BJ (cell line): ENCODE measurements at places on chromosomes 3 and 15.

DNA sequence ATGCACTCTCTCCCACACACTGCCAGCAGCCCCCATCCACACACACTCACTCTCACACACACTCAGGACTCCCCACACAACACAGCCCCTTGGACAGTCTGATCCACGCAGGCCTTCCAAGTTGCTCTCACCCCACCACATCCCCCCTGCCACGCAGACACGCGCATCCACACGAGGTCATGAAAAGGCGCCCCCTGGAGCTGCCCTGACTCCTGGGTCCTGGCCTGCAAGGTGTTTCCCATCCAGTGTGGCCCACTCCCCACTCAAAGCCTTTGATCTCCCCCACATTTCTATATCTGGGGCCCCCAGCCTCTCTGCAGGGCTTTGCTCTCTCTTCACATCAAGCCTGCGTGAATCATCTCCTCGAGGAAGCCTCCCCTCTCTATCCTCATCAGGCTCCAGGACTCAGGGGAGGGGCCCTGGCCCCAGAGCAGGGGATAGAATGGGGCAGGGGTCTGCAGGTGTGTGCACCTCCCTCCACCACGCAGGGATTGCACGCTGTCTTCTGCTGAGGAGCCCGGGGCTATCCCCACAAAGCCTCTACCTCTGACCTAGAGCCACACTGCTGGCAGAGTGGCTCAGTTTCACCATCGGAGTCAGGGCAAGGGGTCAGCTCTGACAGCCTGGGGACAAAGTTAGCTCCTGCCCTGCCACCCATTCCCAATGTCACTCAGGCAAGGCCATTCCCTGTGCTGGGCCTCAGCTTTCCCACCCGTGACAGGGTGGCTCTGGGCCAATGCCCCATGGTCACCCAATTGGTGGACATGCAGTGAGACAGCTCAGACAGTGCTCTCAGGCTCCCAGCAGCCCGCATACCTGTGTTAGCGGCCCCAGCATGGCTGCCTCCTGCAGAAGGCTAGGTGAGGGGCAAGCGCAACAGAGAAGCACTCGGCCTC lies 6.4 kb downstream of the MYL3 start:
- DNase-seq: no peak

GRCh38 chr3:50587806-50588758 lies 18.8 kb downstream of the HEMK1 start:
- DNase-seq: no peak

DNA sequence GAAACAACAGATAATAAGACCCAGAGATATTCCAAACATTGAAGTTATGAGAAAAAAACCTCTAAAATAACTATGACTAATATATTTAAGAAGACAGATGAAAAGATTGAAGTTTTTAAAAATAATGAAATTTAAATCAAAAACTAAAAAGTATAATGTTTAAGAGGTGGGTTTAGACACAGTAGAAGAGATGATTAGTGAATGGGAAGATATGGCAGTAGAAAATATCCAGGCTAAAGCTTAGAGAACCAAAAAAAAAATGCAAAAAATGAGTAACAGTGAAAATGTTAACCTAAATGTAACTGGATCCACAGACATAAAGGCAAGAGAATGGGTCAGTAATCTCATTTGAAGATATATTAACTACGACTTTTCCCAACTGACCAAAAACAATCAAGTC lies 52.2 kb downstream of the RETNLB start:
- no peak for DNase-seq

GRCh38 chr3:149612456-149612855 lies 45.4 kb downstream of the WWTR1 start:
- no peak for DNase-seq

DNA sequence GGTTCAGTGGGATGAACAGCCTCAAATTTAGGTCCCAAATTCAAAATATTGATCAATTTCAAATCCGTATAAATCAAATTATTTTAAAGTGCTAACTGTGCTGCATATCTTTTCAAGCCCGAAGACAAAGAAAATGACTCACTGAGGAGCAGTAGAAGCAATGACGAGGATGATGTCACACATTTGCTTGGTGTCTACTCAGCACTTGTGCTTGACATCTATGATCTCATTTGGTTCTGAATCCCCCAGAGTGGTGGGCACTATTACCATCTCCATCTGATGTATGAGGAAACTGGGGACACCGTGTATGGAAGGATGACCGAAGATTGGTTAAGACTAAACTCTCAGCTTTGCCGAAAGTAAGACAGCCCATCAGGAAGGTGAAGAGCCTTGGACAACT lies 136.5 kb upstream of the CHRNA7 start:
- DNase-seq: no peak

DNA sequence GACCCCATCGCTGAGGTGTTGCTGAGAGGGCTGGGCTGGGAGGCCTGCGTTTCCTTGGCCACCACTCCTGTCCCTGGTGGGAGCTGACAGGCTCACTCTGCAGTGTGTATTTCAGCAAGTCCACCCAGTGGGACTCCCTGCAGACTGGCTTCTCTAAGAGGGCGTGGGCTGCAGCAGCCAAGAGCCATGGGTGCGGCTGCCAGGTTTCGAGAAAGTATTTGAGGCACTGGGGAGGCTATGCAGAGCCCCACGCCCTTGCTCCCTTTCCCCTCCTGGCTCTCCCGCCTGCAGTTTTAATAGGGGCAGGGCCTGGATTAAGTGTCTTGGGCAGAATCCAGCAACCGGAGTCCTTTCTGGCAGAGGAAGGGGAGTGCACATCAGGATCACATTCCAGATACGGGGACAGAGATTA lies 242.1 kb downstream of the THSD4 start:
- no peak for DNase-seq

DNA sequence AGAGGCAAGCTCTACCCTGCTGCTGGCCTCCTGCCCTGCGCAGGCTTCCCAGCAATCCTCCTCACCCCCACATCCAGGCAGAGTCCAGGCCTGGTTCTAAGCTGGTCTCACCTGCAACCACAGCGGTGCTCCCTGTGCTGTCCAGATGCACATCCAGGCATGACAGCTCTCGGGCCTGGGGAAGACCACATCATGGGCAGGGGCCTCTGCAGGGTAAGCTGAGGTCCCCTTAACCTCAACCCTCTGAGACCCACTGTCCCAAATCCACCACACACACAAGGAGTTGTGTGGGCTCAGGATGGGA lies 10.8 kb downstream of the PLA2G4D start:
- DNase-seq: no peak

DNA sequence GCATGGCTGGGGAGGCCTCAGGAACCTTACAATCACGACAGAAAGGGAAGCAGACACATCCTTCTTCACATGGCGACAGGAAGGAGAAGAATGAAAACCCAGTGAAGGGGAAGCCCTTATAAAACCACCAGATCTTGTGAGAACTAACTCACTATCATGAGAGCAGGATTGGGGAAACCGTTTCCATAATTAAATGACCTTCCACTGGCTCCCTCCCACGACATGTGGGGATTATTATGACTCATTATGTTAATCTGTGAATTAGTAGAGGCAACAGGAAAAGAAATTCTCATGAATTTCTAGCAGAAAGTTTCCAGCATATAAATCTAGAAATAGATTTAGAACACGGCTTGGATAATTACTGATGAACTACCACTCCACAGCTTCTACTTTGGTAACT lies 937.3 kb downstream of the ROBO1 start:
- no peak for DNase-seq

DNA sequence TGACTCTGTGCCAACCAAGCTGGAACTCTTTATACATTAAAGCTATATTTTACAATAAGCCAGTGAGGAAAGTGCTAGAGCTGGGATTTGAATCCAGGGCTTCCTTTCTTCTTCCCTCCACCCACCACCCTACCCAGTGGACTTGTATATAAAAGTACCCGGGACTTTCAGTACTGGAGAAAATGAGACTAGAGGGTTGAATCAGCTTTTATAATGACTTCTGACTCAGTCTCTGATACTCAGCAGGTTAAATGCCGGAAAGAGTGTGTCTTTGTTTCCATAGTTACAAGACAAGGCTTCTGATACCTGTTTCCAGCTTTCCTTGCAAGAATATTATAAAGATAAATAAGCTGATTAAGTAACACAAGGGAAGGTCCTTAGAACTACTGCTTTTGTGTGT lies 80.9 kb downstream of the FRMD4B start:
- no peak for DNase-seq

DNA sequence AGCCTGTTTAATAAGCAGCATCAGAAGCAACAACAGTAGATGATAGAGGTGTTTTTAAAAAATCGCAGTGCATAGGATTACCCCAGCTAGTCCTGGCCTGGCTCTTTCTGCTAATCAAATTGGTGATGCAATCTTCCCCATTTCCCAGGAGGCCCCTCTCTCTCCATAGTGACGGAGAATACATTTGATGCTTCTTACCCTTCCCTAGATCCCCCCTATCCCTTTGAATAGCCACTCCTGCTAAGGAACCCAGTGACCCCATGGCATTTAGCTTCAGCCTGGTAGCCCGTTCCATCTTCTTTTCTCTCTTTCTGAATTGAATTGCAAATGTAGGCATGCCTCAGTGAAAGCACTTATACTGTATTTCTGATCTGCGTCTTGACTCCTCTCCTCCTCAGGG lies 223.6 kb upstream of the GAP43 start:
- no peak for DNase-seq

- DNase-seq: no peak
Measured at GRCh38 chr3:37730825-37731224, 130.9 kb upstream of the CTDSPL start.

GRCh38 chr3:128073807-128074206 lies 21.6 kb downstream of the SEC61A1 start:
- no peak for DNase-seq

DNA sequence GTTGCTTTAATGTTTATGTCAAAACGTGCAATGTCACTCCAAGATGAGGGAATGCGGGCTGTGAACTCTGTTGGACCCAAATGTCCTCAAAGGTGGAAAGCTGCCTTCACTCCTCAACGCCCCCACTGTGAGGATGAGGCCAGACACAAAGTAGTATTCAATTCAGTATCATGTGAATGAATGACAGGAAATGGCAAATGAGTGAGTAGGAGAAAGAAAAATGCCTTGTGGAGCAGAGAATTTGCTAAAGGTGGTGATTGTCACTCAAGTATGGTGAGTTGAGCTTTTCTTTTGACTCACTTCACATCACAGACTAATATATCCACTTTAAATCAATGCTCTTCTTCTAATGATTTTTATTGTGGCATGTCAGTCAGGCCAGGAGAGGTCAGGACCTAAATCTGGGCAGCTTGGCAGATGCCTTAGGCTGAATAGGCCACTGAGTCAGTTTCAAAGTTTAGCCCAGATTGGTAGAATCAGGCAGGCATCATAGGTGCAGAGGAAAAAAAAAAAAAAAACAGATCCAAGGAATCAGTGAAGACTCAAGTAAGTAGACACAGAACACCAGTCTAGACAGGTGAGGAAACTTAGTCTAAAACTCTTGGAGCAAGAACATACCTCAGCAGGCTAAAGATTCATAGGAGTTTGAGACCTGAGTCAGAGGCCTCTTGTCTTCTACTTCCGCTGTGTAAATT lies 71.0 kb upstream of the ZBED2 start:
- DNase-seq: no peak

DNA sequence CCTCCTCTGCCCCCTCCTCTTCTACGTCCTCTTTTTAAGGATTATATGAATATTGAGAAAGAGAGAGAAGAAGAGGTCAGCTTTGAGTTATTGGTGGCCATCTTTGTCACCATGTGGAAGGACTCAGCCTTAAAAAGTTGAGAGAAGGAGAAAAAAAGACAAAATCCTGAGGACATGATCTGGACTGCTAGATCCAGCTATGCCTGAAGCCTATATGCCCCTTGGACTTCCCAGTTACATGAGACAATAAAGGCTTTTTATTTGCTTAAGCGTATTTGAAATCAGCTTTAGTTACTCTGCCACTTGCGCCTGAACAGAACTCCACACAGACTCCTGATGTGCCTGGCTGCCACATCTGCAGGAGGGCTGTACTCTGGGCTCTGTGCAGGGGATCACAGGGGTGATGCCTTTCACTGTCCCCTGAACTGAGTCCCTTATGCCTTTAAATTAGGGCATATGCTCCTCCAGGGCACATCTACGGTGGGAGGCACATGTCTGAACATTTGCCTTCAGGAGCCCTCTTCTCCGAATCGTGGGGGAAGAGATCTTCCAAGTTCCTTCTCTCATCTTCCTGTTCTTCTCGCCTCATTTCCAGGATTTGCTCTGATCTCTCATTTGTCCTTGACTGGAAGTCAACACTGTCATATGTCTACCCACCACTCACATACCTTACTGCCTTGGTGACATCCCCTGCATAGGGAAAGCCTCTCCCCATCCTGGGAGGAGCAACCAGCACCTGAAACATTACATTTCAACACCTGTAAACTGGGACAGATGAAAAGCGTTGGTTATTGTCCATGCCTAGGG lies 14.0 kb upstream of the PLA2G4E start:
- DNase-seq: no peak

DNA sequence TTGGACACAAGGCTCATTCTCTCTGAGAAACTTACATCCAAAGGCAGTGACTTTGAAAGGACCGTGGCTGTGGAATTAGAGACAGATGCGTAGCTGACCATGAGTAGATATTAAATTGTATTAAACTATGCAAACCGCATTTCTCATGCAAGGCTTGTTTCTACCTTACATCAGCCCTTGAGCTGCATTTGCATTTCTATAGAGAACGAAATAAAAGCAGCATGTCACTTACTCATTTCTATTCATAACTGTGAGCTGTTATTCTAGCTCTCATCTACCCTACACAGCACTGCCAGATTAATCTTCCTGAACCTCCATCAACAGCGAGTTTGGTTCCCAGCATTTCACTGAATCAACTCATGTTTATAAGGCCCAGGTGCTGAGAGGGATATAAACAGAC lies 72.3 kb downstream of the THSD4 start:
- no peak for DNase-seq

DNA sequence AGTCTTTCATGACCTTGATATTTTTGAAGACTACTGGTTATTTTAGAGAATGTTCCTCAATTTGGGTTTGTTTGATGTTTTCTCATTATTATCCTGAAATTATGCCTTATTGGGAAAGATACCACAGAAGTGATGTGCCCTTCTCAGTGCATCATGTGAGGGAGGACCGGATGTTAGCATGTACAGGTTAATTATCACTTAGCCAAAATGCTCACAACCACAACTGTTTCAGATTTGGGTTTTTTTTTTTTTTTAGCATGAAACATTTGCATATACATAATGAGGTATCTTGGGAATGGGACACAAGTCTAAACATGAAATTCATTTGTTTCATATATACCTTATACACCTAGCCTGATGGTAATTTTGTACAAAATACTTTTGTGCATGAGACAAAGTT lies 59.8 kb downstream of the PIK3R4 start:
- no peak for DNase-seq
